ENCODE measurements at places on chromosomes 16 and 17.

DNA sequence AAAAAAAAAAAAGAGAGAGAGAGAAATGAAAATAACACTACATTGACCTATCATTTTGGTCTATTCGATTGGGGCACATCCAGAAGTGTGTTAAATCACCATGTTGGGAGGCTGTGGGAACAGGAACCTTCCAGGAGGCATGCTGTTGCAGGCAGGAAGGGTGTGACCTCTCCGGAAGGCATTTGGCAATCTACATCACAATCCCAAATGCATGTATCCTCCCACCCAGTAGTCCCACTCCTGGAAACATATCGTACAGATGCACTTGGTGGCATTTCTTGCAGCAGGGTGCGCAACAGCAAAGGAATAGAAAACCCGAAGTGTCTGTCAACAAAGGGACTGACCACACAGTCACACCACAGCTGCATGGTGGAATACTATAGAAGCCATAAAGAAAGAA, 7.9 kb downstream of the PLLP start:
- DNase-seq = no peak

- DNase-seq = no peak
Observed at GRCh38 chr17:17376362-17376761, 73.2 kb downstream of the NT5M start.

- DNase-seq = no peak
Observed at GRCh38 chr16:55700961-55701360, 45.2 kb downstream of the SLC6A2 start.

GRCh38 chr17:43530288-43531081, 15.7 kb downstream of the ETV4 start:
- DNase-seq = no peak

GRCh38 chr16:28846933-28847273, 755 bp upstream of the TUFM start:
- DNase-seq = no peak

All from activated CD4-positive, alpha-beta T cell treated with anti-CD3 and anti-CD28 coated beads, Interleukin-2, amount 50 U/mL, for 24 hours (primary cell).